Sigmoid colon (tissue), 7 donors: ENCODE measurements at places on chromosomes 1 and 21. TPM values are rescaled to one million over a fixed set of nuclear protein-coding genes. Genes with fewer than 3 reads are reported as not detected.

DNA sequence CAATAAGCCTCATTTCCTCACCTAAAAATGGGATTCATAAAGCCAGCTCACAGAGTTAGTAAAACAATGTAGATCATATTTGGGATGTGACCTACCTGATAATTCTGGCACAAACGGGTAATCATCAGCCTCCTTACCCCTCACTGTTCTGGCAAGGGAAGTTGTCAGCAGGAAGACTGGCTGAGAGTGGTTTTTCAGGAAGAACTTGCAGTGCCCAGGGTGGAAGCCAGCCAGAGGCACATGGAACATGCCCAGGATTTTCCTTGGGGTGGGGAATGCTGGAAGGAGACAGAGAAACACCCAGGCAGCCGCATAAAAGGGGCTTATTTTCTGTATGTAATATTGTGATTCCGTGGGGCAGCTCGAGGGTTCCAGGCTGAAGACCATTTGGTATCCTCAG lies 7.7 kb upstream of the SLC5A9 start:
- DNase-seq, result no peak
- no peaks in the 10 kb centered on the region for H3K36me3 ChIP-seq
- H3K4me3 ChIP-seq, result no peak overlapping the region
- no peaks in the 10 kb centered on the region for H3K27me3 ChIP-seq
- no peak overlapping the region for H3K27ac ChIP-seq

- DNase-seq, result no peak
- no peak overlapping the region for H3K27ac ChIP-seq
- no peak overlapping the region for H3K4me3 ChIP-seq
- peaks cover 5% of the 10 kb centered on the region for H3K4me1 ChIP-seq
Measured at GRCh38 chr1:181488866-181489265, 5.5 kb downstream of the CACNA1E start.

GRCh38 chr1:231807541-231807940 lies 181.0 kb downstream of the DISC1 start:
- DNase-seq, result no peak
- H3K4me3 ChIP-seq, result no peak overlapping the region
- no peak overlapping the region for H3K27ac ChIP-seq

DNA sequence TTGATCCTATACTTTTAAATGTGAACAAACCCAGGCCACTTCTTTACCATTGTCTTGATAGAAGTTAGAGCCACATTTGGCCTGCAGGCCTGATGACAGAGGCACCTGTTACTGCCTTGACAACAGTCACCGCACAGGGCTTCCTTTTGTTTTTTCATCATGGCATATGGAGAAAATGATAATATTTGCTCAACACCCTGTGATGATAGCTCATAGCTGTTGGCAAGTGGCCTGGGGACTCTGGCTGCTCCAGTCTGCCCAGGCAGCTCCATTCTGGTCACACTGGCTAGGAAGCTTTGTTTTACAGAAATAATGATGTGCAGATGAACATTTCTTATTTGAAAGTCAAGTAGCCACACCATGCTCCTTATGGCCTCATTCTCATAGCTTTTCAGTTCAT lies 89.6 kb upstream of the GPR88 start:
- H3K27ac ChIP-seq, result no peak overlapping the region
- no peaks in the 10 kb centered on the region for H3K36me3 ChIP-seq
- DNase-seq, result no peak
- H3K27me3 ChIP-seq, result no peaks in the 10 kb centered on the region
- H3K4me3 ChIP-seq, result no peak overlapping the region
- H3K4me1 ChIP-seq, result peaks cover 16% of the 10 kb centered on the region

The VPS45 gene
- 20.1 TPM for polyA plus RNA-seq

The CASQ2 gene
- 2.6 TPM for polyA plus RNA-seq

The DCDC2B gene
- polyA plus RNA-seq, result 0.04 TPM

The IQGAP3 gene
- polyA plus RNA-seq, result 0.60 TPM

The FCGR1A gene
- 7.9 TPM for polyA plus RNA-seq
